Stimulated activated CD4-positive, alpha-beta T cell treated with anti-CD3 and anti-CD28 coated beads, Interleukin-1b, Interleukin-23, amount 100 ng/mL, for 4 hours (primary cell): ENCODE measurements at places on chromosomes 3 and 15.

GRCh38 chr3:185582871-185583270 lies 3.2 kb upstream of the SENP2 start:
- DNase-seq, result no peak

DNA sequence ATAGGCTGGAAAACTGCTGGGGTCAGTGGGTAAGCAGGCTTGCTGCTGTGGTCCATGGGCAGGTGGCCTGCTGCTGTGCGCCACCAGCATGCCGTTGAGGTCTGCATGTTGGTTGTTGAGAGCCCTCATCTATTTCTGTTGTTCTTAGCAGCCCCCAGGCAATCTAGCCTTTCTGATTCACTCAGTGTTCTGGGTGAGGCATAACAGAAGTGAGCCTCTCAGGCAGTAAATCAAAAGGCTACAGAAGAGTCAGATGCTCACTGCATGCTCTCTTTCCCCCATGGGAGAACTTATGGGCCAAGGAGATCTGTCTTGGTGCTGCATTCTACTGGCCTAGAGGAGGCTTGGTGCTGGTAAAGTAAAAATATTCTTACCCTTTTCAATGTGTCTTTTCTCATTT lies 67.8 kb upstream of the ATP10A start:
- DNase-seq, result no peak

GRCh38 chr15:81848701-81849100 lies 197.1 kb downstream of the MEX3B start:
- DNase-seq, result no peak

DNA sequence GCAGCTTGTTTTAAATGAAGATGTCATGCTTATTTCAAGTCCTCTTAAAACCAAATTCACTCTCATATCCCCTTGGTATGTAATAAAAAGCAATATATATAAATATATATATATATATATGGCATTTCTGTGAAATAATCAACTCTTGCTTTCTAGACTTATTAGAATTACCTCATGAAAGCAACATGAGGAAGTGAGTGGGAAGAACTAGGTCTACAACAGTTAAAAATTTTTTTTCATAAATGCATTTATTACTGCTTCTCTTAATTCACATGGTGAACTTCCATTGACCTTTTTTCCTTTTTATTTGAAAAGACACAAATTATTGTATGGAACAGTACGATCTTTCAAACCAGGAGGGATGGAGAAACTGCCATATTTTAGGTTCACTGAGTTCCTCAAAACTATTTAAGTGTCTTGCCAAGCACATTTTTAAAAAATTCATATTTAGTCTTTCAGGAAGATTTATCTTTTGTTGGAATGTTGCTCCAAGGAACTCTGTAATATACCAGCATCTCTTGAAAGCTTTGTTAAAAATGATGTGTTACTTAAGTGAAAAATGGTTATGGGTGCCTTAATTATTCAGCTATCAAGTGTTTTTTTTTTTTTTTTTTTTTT lies 185.2 kb downstream of the GHSR start:
- no peak for DNase-seq

DNA sequence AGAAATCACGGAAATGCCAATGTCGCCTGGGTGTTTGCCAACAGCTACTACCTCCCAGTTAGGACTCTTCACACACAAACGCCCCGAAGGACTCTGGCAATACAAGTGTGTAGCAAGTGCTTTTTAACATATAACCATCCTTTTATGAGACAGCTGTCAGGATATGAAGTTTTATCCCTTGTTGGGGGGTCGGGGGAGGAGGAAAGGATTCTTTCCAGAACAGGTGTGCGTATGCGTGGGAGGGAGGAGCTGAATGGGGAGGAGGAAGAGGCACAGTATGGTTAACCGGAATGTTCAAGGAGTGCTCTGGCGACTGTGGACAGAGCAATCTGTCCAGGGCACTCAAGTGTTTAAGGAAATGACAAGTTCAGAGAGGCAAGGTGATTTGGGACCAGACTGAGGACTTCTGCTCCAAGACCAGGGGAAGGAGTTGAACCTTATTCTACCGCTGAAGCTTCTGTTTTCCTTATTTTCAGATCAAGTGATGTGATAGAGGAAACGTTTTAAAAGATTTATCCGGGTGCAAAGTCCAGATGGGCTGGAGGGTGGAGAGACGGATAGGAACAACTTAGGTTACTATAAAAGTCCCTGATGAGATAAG lies 1.3 kb downstream of the TSPAN3 start:
- no peak for DNase-seq

- no peak for DNase-seq
Observed at GRCh38 chr3:162845918-162846317, 1349.3 kb downstream of the OTOL1 start.

- peak; percentile 45 for DNase-seq
Observed at GRCh38 chr3:187679638-187680396, 9.6 kb upstream of the SST start.

- no peak for DNase-seq
Observed at GRCh38 chr3:136173939-136174490, 22.1 kb downstream of the MSL2 start.

DNA sequence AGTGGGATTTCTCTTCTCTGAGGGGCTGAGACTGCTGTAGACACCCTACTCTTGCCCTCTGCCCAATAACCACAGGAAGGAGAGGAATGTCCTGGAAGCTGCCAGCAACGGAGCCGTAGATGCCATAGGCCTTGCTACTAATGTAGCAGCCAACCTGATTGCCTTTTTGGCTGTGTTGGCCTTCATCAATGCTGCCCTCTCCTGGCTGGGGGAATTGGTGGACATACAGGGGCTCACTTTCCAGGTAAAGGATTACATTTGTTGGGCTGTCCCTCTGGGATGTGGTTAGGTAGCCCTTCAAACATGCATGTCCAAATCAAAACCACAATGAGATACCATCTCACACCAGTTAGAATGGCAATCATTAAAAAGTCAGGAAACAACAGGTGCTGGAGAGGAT lies 16.1 kb downstream of the SLC28A2 start:
- no peak for DNase-seq

GRCh38 chr3:156643729-156644389 lies 30.5 kb upstream of the TIPARP start:
- no peak for DNase-seq

GRCh38 chr15:62847900-62848489 lies 194.6 kb upstream of the TPM1 start:
- DNase-seq, result no peak

GRCh38 chr15:69593981-69594966 lies 141.7 kb downstream of the RPLP1 start:
- DNase-seq, result no peak

DNA sequence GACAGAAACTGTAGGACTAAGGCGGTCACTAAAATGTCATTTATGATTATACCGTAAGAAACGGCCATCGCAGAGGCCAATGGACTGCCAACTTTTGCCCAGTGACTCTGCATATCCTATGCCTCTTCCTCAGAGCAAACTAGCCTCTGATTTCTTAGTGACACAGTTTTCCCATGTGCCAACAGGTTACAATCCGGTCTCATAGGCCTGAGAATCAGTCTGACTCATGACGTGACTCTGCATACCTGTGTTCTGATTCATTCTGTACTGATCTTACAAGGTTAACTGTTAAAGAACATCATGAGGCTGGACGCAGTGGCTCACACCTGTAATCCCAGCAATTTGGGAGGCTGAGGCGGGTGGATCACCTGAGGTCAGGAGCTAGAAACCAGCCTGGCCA lies 17.8 kb downstream of the RUBCN start:
- no peak for DNase-seq

GRCh38 chr15:33149919-33150318 lies 44.6 kb downstream of the FMN1 start:
- no peak for DNase-seq

- DNase-seq, result no peak
Observed at GRCh38 chr3:29511701-29512100, 230.8 kb downstream of the RBMS3 start.

DNA sequence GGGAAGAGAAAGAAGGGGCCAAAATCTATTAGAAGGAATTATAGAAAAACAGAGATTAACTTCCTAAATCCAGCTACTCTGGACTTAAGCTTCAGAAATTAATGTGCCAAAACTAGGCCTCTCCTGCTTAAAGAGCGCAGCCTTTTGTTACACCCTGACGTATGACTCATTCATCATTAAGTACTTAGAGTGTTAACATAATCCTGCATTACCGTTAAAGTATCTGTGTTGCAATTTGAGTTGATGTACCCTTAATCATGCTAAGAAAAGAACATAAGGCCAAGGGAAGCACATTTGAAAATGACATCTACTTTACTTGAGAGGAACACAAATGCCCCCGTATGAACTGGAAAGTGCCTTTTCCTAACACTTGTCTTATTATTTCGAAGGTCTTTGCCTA lies 7.9 kb downstream of the HTR3D start:
- DNase-seq, result no peak

DNA sequence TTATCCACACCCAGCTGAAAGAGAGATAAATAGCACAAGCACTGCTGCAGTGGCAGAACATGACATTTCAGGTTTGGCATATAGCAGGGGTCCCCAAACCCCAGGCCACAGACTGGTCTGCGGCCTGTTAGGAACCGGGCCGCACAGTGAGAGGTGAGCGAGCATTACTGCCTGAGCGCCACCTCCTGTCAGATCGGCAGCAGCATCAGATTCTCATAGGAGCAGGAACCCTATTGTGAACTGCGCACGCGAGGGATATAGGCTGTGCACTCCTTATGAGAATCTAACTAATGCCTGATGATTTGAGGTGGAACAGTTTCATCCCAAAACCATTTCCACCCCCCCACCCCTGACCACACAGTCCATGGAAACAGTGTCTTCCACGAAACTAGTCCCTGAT lies 54.6 kb downstream of the CCR4 start:
- no peak for DNase-seq

GRCh38 chr3:33877187-33877586 lies 78.8 kb downstream of the PDCD6IP start:
- no peak for DNase-seq

- no peak for DNase-seq
Observed at GRCh38 chr3:14516738-14517345, 23.3 kb downstream of the GRIP2 start.

GRCh38 chr15:33086500-33087121 lies 107.9 kb downstream of the FMN1 start:
- DNase-seq, result no peak

DNA sequence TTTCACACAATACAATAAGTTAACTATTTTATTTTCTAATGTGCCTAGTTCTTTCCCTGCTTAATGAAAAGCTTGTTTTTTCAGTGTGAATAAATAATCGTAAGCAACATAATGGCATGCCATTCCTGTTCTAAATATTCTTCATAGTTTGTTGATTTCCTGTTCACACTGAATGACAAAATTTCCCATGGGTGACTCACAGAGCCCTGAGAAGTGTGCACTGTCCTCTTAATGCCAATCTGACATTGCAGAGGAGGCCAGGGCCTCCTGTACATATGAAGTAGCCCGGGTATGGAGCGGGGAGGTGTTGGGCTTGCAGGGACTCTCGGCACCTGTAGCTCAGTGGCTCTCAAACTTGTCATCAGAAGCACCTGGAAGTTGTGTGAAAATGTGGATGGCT lies 24.3 kb downstream of the CCR3 start:
- no peak for DNase-seq

DNA sequence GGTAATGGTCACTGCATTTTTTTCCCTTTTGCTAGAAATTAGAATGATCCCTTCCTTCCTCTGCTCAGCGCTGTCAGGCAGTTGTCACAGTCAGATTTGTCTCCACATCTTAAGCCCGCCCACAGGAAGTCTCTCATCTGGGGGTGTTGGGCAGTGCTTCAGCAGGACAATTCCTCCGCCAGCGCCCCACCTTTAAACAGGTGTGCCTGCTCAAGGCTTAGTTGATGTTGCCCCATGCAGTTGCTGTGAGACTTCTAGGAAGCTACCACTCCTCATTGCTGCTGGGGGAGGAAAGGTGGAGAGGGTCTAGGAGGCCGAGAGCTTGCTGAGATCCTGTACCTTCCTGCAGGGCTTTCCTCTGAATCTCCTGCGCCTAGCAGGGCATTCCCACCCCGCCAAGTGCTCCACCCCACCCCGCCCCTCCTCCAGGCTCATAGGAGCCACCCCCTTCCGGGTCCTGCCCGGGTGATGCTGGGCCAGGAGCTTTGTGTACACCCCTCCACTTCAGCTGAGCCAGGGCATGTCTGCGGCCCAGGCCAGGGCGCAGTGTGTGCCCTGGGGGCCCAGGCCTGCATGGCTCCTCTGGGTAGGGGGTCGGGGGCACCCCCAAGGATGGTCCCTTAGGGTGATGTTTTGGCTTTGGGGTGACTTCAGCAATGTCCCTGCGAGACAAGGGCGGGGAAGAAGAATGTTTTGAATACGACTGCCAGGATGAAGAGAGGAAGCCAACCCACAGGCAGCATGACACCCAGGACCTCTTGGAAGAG lies 68.7 kb downstream of the TRAK1 start:
- DNase-seq, result no peak

- DNase-seq, result no peak
Observed at GRCh38 chr3:52361898-52362297, 45.8 kb downstream of the DNAH1 start.

DNA sequence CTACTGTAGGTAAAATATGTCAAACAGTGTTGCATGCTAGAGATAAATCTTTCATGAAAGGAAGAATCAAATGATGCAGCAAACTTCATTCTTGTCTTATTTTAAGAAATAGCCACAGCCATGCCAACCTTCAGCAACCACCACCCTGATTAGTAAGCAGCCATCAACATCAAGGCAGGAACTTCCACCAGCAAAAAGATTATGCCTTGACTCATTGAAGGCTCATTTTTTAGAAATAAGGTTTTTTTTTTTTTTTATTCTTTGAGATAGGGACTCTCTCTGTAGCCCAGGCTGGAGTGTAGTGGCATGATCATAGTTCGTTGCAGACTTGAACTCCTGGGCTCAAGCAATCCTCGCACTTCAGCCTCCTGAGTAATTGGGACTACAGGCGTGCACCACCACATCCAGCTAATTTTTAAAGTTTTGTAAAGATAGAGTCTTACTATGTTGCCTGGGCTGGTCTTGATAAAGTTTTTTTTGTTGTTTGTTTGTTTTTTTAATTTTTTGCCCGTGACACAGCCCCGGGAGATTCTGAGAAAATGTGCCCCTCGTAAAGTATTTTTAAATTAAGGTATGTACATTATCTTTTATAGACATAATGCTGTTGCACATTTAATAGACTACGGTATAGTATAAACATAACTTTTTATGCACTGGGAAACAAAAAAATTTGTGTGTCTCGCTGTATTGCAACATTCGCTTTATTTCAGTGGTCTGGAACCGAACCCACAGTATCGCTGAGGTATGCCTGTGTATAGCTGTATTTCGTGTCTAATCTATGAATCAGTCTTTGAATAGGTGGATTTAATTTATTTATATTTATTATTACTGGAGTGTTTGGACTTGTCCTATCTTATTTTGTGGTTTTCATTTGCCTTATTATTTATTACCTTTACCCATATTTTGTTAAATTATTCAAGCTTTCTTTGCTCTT lies 23.3 kb downstream of the SNRK start:
- DNase-seq, result no peak
